ENCODE measurements at places on chromosomes 6 and 20.

DNA sequence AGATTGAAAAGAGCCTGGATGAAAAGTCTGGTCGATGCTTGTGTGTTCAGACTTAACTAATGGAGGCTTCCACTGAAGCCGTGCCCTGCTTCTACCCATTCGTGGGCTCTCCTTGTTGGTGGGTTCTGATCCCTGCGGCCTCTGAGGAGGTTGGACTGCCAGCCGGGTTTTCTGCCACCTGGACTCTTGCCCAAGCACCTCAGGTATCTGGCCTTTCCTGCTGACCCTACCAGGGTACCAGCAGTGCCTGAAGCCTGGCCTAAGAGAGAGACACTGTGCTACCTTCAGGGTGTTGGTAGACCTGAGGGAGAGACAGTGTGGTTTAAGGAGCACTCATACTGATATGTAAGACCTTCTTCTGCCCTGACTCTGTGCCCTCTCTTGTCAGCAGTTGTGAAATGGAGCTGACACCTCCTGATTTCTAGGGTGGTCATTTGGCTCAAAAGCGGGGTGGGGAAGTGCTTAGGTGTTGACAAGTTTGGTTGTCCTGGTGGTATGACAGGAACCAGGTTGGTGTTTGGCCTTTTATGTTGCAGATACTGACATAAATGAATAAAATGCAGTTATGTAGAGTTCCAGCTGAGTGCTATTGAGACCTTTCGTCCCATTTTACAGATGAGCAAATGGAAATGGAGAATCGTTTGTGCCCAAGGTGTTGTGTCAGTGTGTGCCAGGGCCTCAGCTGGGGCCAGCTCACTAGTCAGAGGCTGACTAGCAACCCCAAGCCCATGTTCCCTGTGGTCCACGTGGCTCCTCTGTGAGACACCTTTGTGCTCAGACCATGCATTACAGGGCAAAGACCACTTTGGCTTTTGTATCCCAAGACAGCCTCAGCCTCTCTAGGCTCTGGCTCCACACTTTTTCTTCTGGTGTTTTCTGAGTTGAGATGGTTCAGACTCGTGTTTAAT is 3.1 kb downstream of the PLCG1 start:
- no peak for DNase-seq

GRCh38 chr6:35392773-35393672 is 50.7 kb downstream of the PPARD start:
- DNase-seq: no peak

DNA sequence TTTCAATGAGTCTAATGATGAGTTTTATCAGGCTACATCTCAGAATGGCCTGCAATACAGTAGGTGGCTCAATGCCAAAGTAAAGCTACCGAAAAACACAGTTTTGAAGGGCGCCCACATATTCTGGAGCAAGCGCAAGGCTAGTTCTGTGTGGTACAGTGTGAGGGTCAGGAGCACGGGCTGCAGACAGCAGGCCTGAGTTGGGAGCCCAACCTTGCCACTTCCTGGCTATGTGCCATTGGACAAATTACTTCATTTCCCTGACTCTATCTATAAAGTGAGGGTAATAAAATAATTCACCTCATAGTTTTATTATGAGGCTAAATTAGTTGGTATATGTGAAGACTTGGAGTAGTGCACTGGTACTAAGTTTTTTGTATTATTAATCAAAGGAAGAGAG is 150.7 kb downstream of the OPN5 start:
- no peak for DNase-seq

GRCh38 chr6:34486106-34486740 is 20.3 kb downstream of the PACSIN1 start:
- no peak for DNase-seq

- DNase-seq: no peak
Observed at GRCh38 chr20:8796088-8796660, 272.7 kb upstream of the PLCB4 start.

GRCh38 chr6:50657513-50657912 is 55.8 kb upstream of the TFAP2D start:
- no peak for DNase-seq

DNA sequence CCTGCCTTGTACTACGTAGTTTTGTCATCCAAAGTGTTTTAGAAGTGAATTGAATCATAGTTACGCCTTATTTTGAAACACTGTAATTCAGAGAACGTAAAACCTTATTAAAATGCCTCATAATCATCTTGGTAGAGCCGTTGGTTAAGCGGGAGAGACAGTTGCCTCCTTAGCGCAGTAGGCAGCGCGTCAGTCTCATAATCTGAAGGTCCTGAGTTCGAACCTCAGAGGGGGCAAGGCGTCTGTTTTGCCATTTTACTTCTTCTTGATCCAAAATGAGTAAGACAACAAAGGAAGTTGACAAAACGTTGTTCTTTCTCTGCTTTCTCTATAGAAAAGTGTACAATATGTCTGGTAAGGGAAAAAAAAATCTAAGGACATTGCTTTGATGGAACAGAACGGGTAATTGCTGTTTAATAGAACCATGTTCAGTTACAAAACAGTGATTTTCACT is 20.7 kb upstream of the TRIM27 start:
- DNase-seq: peak; percentile 75

DNA sequence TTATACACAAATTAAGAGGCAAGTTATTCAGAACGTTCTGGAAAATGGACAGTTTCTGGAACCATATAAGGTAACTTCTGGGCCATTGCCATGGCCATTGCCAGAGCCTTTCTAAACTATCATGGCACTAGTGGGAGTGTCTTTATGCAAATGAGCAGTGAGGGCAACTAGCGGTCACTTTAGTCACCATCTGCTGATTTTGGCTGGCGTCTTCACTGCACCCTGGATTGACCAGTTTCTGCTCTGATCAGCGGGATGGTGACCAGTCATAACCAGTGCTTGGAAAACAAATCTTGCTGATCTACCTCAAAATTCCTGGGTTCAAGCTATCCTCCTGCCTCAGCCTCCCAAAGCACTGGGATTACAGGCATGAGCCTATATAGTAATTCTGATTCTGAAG is 7.3 kb upstream of the SNTA1 start:
- DNase-seq: peak; percentile 75

DNA sequence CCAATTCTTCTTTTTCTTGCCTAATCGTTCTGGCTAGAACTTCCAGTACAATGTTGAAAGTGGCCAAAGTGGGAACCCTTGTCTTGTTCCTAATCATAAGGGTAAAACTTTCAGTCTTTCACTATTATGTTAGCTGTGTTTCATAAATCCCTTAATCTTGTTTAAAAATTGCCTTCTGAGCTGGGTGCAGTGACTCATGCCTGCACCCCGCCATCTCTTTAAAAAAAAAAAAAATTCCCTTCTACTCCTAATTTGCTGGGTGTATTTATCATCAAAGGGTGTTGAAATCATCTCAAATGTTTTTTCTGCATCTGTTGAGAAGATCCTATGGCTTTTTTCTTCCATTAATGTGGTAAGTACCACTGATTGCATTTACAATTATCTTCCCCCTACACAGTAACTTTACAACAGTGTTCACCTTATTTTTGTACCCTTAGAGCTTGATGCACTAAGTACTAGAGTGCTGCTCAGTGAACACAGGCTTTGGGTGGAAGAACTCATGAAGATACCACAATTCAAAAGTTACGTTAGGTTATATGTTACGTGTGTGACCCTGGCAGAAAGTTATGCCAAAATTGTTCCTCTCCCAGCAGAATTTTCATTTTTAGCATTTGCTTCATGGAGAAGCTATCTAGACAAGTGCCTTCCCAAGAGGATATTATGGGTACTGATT is 9.7 kb downstream of the SNRPB start:
- DNase-seq: no peak
